ENCODE measurements at places on chromosomes 7 and 10. TPM values are rescaled to one million over a fixed set of nuclear protein-coding genes. Genes with fewer than 3 reads are reported as not detected.

IRF5 gene
- 0.62 TPM for polyA plus RNA-seq

GIMAP8 gene
- polyA plus RNA-seq = not detected

DNA sequence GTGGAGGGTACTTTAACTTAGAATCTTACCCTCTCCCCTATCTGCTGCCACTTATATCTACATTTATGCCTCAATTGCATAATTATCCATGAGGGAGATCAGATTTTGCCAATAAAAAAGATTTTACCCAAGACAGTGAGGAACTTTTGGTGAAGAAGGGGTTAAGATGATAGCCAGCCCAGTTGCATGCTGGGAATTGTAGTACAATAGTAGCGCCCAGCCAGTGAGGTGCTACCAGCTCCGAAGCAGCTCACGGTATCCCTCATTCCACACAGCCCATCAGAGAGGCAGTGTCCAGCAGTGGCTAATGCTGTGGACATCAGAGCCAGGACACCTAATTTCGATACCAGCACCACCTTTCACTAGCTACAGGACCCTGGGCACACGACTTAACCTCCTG lies 5.9 kb upstream of the LGI1 start:
- DNase-seq = peak; percentile 55

- peak; percentile 97 for DNase-seq
Measured at GRCh38 chr7:151245360-151246101, 3.0 kb downstream of the SMARCD3 start.

GRCh38 chr10:97100657-97101056 lies 85.1 kb downstream of the SLIT1 start:
- no peak for DNase-seq

HOXA6 gene
- polyA plus RNA-seq = not detected

DNA sequence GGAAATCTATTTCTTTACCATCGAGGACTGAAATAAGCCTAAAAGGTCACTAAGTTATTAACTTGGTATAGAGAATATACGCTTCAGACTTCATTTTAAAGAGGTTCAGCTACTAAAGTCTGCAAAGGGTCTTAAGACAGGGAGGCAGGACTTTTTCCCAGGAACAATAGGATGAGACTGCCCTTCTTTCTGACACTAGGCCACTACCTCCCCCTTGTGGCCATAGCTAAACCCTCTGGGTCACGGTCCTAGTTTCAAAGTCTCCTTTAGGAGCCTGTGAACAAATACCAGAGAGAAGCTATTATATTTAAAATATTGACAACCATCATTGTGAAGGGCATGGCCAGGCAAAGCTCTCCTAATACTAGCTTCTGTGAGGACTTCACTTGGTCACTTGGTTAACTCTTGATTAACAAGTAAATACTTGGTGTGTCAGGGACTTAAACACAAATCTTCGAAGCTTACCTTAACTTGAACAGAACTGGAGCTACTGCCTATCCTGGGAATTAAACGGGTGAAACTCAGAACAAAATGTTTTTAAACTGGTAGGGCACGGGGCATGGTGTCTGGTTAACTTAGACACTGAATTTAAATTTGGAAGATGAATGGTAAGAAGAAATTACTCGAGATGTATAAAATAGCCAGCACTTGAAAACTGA lies 75.6 kb downstream of the CCDC6 start:
- peak; percentile 59 for DNase-seq

- no peak for DNase-seq
Measured at GRCh38 chr10:86225103-86225782, 141.4 kb downstream of the GRID1 start.

DNA sequence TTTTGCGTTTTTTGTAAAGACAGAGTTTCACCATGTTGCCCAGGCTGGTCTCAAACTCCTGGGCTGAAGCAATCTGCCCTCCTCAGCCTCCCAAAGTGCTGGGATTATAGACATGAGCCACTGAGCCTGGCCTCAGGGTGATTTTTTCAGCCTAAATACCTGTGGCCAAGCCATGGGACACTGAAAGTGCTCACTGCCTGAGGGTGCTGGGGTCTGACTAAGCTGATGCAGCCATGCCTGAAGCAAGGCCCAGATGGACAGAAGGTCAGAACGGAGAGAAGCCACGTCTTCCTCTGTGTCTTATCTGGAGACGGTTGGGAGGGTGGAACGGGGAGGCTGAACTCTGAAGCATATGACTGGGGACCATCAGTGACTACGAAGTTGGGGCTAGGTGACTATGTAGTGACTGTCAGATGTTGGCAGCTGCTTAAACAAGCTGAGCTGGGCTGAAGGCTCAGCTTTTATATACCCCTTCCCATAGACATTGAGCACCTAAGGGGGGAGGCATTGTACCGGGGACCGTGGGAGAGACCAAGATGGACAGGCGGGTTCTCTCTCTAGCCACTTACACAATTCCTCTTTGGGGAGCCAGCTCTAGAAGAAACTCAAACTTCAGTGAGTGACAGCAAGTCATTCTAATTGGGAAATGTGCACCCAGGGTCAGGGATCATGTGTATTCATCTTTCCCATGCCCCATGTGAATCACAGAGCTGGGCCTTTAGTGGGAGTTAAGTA lies 73.3 kb upstream of the HABP2 start:
- no peak for DNase-seq

ADRB1 gene
- not detected for polyA plus RNA-seq

- DNase-seq = peak; percentile 44
Measured at GRCh38 chr10:75038335-75038734, 73.1 kb upstream of the SAMD8 start.

DNA sequence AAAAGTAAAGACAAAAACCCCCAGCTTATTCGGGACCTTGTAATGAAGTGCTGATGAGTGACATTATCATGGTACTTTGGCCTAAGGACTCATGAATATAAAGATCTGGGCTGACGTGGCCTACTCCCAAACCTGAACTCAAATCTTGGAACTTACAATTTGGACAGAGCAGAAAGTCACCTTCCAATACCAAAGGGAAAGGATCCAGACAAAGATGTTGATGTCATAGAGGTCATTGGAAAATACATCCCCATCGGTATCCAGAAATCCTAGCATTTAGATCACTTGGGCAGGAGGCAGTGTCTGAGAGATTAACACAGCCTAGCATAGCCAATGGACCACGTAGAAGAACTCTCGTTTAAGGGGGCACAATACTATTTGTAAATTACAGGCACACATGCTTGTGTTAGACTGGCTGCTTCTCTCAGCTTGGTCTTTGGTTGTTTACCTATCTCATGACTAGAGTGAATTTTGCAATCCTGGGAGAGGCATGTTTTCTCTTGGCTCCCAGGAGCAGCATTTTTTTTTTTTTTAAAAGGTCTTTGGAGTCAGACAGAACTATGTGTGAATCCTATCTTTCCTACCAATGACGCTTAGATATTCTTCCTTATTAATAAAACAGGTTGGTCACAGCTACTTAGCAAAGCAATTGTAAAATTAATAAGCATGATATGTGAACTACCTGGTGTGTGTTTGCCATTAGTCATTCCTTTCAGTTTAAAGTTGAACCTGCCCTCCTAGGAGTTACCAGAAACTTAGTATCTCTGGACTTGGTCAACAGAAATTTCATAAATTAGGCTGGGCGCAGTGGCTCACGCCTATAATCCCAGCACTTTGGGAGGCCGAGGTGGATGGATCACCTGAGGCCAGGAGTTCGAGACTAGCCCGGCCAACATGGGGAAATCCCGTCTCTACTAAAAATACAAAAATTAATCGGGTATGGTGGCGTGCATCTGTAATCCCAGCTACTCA lies 27.8 kb upstream of the MRPS33 start:
- no peak for DNase-seq

PODXL gene
- 86.0 TPM for polyA plus RNA-seq

DNA sequence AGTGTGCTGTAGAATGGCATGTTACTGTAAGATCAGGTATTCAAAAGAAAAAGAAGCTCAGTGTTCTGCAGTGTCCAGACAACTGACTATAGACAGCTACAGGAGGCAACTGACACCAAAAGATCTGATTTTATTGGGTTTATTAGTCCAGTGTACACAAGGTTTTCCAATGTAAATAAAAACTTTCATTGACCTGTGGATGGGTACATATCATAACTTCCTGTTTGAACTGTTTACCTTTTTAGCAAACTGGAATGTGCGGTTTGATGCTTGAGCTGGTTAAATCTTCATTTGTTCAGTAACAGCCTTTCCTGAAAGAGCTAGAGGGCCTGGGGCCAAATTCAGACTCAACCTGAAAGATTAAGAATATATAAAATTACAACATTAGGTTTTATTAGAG lies 172.6 kb upstream of the SP8 start:
- no peak for DNase-seq

Data from SK-N-SH (cell line).